Stimulated activated CD4-positive, alpha-beta T cell treated with anti-CD3 and anti-CD28 coated beads, Interleukin-4, amount 100 ng/mL, for 24 hours (primary cell): ENCODE measurements at places on chromosomes 5 and 9.

- no peak for DNase-seq
These were observed 92.1 kb downstream of the CDKN2A start for GRCh38 chr9:21902136-21902535.

DNA sequence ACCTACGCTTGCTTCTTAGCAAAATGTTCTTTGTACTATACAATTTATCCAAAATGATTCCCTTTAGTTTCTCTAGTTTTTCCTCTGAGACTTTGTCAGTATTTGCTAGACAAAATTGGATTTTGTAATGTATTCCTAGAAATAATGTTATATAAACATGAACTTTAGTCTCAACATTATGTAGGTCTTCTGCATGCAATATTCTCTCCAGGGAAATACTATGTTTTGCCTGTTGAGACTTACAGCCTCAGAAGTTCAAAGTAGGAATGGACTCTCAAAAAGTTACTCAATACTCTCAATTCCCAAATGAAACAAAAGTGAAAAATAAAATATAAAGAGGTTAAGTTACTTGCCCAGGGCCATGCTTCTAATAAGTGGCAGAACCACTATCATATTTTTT is 24.8 kb upstream of the SMC2 start:
- no peak for DNase-seq

- no peak for DNase-seq
These were observed 132.7 kb downstream of the TSSK1B start for GRCh38 chr5:113302120-113302519.

DNA sequence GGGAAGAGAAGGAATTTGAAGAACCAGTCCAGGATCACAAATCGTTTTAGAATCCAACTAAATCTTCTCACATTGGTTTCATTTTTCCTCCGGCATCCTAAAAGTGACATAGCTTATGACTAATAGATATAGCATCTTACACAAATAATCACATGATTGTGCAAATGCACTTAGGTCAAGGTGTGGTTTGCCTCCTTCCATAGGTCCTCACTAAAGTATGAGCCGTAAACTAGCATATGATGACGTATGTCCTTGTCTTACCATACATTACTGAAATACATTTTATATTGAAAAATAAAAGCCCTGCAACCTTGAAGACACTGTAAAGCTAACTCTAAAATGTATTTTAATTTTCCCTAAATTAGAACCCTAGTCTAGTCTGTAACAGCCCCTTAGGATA is 362.7 kb upstream of the ADAMTS16 start:
- DNase-seq = no peak

GRCh38 chr5:73215891-73216610 is 43.1 kb downstream of the TMEM174 start:
- peak; percentile 58 for DNase-seq

- no peak for DNase-seq
These were observed 190.7 kb downstream of the CCDC171 start for GRCh38 chr9:15743512-15743911.

GRCh38 chr9:137317021-137317717 is 15.1 kb upstream of the NRARP start:
- DNase-seq = no peak

DNA sequence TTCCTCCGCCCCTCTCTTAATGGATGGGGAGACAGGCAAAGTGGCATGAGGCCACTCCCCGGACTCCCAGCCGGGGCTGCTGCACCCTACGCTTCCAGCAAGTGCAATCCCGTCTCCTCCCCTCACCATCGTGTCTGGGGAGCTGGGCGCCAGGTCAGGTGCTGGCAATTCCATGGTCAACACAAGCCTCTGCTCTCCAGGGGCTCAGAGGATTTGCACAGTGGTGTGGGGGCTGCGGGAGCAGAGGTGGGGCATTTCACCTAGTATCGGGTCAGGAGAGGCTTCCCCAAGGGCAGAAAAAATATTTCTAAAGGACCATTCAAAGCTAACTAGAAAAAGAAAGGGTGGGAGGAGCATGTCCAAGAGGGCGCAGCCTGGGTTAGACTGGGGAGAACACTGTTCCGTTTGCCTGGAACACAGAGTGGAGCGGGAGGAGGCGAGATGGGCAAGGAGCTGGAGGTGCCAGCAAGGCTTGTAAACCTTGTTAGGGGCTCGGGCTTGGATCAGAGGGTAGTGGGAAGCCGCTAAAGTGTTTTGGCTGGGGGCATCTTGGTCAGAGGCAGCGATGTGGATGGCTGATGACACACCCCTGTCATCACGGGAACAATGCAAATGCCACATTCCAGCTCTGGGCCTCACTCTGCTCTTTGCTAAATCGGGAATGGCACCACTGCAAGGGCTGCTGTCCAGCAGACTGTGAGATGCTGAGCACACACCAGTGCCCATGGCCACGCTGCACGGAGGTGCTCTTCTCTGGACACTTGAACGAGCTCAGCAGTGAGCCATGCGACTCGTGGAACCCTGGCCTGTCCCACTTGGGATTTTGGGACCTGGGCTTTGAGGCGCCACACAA is 191.7 kb downstream of the CDK5RAP2 start:
- no peak for DNase-seq

DNA sequence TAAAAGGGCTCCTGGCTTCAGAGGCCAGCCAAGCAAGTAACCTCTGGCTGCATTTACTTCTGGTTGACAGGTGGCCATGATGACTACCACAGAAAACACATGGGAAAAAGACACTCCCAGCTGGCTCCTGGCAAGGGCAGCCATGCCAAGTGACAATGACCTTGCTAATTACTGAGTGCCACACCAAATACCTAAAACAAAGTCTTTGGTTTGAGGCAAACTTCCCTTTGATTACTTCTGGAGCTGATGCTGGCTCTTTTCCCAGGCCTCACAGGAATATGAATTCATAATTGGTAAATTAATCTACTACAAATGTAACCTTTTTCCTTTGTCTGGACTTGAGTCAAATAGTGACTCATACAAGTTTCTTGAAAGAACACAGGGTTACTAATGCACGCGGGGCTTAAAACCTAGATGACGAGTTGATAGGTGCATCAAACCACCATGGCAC is 61.0 kb downstream of the LPAR1 start:
- no peak for DNase-seq

DNA sequence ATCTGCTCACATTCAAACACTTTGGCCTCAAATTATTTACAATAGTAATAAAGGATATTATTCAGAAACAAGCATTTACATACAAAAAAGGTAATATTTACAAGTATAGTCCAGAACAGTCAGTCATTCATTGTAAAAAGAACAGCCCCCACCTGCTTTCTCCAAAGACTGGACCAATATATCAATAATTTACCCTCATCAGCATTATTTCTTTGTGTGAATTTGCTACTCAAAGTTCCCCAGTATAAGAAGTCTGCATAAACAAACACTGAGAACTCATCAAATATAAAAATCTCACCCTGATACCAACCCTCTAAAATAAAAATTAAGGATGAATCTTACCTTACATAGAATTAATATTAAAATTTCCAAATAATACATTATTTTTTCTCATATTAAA is 267.8 kb upstream of the POU5F2 start:
- DNase-seq = no peak

DNA sequence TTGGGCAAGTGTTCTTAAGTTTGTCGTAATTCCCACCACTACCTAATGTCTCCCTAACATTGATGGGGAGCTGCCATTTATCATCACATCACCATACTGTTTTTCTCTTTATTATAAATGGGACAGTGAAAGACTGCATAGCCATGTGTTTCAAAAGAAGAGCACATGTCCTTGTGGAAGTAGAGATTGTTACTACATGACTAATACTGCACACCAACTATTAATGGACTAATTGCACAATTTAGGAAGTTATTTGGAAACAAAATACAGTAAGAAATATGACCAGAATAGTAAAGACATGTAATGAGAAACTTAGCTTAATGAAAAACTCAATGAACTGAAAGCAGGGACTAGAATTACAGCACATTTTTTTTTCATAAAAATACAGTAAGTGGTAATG is 12.0 kb upstream of the ELOVL7 start:
- DNase-seq = no peak

DNA sequence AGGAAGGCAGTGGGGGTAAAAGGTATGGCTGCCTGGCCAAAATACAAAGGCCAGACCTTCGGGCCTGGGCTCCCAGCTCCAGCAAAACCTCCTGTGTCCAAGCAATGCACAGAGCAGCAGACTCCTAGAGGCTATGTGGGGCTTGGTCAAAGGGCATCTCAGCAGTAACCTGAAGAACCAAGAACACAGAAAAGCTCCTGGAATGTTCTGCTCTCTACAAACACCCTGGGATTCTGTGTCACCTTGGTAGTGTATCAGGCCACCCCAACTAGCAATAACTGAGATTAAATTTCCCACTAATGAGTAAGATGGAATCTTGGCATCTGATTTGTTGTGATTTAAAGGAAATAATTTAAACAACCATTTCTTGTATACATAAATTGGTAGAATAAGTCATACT is 158.6 kb downstream of the GLIS3 start:
- no peak for DNase-seq

DNA sequence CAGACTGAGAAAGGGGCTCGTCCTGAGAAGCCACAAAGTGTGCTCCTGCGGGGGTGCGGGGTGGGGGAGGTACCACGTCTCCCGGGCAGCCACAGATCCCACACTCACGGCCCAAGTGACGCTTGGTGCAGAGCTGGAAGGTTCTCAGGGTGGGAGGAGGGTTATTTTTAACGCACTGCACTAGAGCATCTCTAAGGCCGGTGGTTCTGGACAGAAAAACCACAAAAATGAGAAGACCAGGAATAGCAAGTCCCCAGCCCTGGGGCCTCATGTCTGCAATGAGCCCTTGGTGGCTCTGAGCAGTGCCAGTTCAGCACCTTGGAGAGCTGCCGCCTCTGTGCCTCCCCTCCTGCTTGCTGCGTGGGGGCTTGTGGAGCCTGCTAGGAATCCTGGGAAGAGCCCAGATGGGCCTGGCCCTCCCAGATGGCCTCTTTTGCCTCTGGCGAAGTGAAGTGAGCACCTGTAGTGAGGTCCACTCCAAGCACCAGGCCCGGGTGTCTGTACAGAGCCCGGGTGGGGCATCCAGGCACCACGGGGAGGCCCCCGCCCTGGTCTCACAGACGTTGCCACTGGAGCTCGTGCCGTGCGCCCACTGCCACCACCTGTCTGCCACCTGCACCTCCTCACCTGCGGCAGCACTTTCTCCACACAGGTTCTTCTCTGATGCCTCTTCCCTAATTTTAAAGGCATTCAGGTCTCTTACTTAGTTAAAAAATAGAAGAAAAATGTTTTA is 48.9 kb upstream of the CACNA1B start:
- no peak for DNase-seq

GRCh38 chr9:74172874-74173273 is 324.3 kb upstream of the RORB start:
- no peak for DNase-seq

- no peak for DNase-seq
These were observed 16.8 kb upstream of the RAB14 start for GRCh38 chr9:121218357-121219027.

DNA sequence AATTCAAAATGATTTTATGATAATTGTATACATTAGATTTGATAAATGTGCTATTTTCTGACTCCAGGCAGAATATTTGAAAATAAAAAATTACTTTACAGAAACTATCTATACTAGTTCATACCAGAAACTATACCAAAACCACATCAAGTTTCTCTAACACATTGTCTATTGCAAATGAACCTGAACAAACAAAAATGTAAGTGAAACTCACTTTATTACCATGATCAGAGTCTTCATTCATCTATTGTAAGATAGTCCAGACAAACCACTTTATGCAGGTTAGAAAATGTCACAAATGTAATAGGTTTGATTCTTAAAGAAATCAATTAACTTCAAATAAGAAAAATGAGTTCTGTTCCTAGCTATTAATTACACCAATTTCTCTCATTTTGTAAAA is 99.4 kb downstream of the OXCT1 start:
- no peak for DNase-seq

GRCh38 chr5:145920542-145921210 is 15.7 kb upstream of the SH3RF2 start:
- DNase-seq = no peak

GRCh38 chr5:54867310-54867944 is 118.0 kb downstream of the ESM1 start:
- no peak for DNase-seq

DNA sequence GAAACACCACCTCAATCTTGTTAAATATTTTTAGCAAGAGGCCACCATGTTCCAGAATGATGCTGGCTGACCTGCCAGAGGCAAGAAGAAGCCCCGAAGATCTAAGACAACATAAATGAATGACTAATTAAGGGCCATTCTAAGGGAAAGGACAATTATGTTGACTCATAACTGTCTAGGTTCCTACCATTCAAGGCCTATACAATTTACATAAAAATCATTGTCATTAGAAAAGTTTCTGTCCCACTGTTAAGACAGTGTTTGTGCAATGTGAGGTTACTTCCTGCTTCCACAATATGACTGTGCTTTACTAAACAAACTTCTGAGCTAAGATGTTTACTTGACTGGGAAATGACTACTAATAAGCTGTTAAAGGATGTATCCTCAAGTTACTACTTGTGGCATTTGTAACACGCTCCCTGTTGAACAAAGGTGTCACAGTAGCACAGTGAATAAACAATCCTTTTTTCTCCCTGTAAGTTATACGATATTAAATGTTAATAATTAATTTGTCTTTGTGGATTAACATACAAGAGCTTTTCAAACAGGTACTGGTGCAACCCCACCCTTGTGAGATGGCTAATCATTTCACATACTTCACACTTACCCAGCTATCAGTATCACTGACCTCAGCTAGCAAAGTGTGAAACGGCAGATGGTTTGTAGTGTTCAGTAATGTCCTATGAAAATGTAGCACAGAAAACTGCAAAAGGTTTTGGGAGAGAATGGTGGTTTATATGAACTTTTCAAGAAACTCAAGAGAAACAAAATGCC is 195.8 kb downstream of the EFNA5 start:
- no peak for DNase-seq

DNA sequence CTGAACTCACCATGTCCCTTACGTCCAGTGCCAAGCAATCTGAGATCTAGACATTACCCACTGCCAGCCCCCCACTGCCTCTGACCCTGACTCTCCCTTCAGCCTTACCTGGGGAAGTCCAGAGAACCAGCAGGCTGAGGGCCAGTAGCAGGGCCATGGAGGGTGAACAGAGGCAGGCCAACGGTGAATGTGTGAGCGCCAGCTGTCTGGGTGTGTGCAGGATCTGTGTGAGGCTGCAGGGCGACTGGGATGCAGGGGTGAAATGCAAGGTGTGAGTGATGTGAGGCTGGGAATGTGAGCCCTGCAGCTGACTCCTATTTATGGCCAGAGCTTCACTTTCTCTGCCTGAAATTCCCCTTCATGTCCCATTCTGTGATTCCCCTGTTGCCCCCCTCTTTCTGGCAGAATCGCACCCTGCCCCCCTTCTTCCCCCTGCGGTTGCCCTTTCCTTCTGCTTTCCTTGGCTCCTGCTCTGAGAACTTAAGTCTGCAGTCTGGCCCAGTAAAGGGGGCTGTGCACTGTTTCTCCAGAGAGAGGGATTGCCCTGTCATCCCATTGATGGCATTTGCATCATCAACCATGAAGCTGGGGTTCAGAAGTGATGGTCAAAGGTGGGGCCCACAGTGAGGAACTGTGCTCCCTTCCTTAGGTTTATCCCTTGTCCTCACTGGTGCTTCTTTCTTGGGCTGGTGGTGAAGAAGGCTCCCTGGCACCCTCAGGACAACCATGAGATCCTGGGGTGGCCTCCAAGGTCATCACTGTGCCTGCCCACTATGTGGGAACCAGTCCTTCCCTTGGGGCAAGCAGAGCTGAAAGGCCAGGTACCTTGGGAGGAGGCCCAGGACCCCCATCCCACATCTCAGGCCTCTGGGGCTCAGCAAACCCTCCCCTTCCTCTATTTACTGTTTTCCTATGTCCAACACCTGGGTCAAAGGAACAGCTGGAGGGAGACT is at the start of gene CCL19:
Gene CCL19 (minus strand): TSS at position 294 of the 953 bp plus-strand sequence. CDS start 137 bp downstream, at position 157.
- DNase-seq = no peak
